ENCODE measurements at places on chromosomes 11 and 22. TPM values are rescaled to one million over a fixed set of nuclear protein-coding genes. Genes with fewer than 3 reads are reported as not detected.

The CASP5 gene
- polyA plus RNA-seq, result 6.4 TPM

The ABTB2 gene
- 0.25 TPM for polyA plus RNA-seq

The C11orf16 gene
- polyA plus RNA-seq, result not detected

The MUC5AC gene
- polyA plus RNA-seq, result not detected

The TRPT1 gene
- 24.8 TPM for polyA plus RNA-seq

The LRRN4CL gene
- not detected for polyA plus RNA-seq

The GAS2L1 gene
- polyA plus RNA-seq, result 15.7 TPM

The MICAL2 gene
- polyA plus RNA-seq, result 39.8 TPM

The NCR3LG1 gene
- polyA plus RNA-seq, result 1.1 TPM

The FAM111B gene
- 0.09 TPM for polyA plus RNA-seq

The PLEKHB1 gene
- 0.05 TPM for polyA plus RNA-seq

The PHLDB1 gene
- polyA plus RNA-seq, result not detected

The TNNT3 gene
- 1.4 TPM for polyA plus RNA-seq

The OR5AR1 gene
- not detected for polyA plus RNA-seq

The ANO5 gene
- polyA plus RNA-seq, result 0.18 TPM

The LIF gene
- polyA plus RNA-seq, result not detected

The SEPTIN3 gene
- polyA plus RNA-seq, result 0.06 TPM

The MYRF gene
- not detected for polyA plus RNA-seq

The CCDC73 gene
- polyA plus RNA-seq, result 0.01 TPM

The MAP4K2 gene
- polyA plus RNA-seq, result 12.6 TPM

The PDE2A gene
- polyA plus RNA-seq, result 0.18 TPM

The ARHGAP20 gene
- 0.01 TPM for polyA plus RNA-seq

The DMC1 gene
- not detected for polyA plus RNA-seq

The RBMXL2 gene
- not detected for polyA plus RNA-seq

The LYVE1 gene
- polyA plus RNA-seq, result not detected

The LIMK2 gene
- polyA plus RNA-seq, result 5.5 TPM

The USP2 gene
- polyA plus RNA-seq, result not detected

All from CD14-positive monocyte (primary cell).